ENCODE measurements at places on chromosomes 4 and X. TPM values are rescaled to one million over a fixed set of nuclear protein-coding genes. Genes with fewer than 3 reads are reported as not detected.

GRCh38 chr4:1465173-1466033 is 59.2 kb upstream of the NKX1-1 start:
- no peak for DNase-seq

ELOVL6 gene
- 19.4 TPM for total RNA-seq

DNA sequence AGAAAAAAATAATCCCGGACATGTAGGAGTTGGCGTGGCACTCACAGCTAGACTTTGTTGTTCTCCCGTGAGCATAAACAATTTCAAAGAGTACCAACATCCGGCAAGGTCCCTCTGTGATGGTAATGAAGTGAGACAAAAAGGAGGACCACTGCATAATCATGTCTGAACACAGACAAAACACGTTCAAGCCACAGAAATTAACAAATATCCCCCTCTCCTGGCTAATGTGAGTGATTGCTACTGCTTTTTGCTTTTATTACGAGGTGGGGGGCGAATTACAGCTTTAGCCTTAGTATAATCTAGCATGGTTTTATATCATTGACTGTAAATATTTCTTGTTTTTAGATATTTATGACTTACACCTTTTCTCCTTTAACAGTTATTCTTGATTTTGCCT is 118.5 kb downstream of the PLS3 start:
- DNase-seq: peak; percentile 55

GRCh38 chrX:20374450-20374849 is 107.7 kb upstream of the RPS6KA3 start:
- no peak for DNase-seq

GRCh38 chr4:154577324-154577723 is 13.2 kb downstream of the FGA start:
- DNase-seq: no peak

DNA sequence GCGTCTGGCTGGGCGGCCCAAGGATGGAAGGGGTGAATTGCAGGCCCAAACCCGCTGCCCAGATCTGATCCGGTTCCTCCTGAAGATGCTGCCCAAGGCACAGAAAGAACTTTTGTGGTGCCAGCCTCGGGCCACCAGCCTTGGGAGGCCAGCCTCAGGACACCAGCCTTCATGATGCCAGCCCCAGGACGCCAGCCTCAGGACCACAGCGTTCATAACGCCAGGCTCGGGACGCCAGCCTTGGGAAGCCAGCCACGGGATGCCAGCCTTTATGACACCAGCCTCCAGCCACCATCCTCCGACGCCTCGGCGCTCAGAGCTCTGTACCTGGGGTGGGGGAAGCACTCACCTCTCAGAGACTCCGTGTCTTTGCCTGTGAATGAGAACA is 107.8 kb downstream of the ADRA2C start:
- DNase-seq: peak; percentile 11

DNA sequence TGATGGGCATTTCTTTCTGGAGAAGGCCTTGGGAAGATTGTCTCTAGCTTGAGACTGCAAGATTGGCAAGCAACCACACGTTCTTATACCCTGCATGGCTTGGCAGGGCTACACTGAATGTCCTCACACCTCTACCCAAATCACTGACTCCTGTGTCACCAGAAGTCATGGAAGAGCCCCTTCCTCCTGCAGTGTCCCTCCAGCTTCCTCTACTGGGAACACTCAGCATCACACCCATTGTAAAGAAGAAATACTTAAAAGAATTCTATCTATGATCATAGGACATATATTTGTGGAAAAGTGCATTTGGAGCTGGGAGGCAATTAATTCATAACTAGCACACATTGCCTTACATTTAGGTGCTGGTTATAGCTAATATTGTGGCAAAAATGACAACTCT is 113.1 kb downstream of the CCSER1 start:
- DNase-seq: peak; percentile 25

DNA sequence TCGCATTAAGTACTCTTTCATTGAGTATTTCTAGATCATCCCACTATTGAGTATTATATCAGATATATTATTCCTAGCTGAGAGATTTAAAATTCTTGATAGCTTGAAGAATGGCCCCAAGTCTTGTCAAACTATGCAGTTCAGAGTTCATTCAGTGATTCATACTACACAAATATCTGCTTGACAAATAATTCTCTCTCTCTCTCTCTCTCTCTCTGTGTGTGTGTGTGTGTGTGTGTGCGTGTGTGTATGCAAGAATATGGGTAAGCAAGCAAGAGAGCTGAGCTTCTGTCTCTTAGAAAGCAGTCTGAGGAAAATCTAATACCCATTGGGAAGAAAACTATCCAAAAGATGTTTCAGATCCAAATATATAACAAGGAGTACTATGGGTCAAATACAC is 142.0 kb downstream of the SLC10A7 start:
- DNase-seq: no peak

- DNase-seq: no peak
These were observed 39.5 kb upstream of the SMIM10L2A start for GRCh38 chrX:135382260-135382659.

GLRA3 gene
- not detected for total RNA-seq

GRCh38 chrX:24990535-24990934 is 25.2 kb downstream of the ARX start:
- no peak for DNase-seq

DNA sequence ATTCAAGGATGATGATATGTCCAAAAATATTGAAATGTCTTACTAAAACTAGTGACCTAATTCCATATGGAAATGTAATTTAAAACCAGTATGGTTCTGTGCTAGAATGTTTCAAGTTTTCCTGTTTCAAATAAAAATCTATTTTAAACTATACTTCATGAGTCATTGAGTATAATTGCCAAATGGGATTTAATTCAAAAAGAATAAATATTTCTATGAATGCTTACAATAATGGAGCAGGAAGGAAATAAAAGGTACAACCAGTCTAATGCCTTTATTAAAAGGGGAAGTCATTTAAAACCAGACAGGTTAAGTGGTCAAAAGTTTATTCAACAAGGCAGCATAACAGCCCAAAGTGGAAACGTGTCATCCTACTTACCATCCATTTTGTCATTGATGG is 2347.1 kb downstream of the PCDH7 start:
- DNase-seq: no peak

DNA sequence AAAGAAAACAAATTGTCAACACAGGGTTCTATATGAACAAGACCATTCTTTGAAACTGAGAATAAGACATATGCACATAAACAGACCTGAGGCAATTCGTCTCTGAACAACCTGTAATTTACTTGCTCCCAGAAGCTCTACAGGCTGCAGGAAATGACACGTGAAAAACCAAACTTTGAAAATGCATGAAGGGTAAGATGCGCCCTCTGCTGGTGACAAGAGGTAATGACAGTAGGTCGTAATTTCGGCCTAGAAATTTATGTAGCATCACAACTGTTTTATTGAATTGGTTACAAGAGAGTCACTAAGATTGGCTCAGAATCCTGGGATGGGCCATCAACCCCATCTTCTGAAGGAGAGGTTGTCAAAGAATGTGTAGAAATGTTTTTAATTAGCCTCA is 276.5 kb downstream of the PPP4R3C start:
- DNase-seq: peak; percentile 84

GRCh38 chr4:144494280-144494679 is 151.7 kb upstream of the HHIP start:
- DNase-seq: no peak

S100G gene
- total RNA-seq: not detected

DNA sequence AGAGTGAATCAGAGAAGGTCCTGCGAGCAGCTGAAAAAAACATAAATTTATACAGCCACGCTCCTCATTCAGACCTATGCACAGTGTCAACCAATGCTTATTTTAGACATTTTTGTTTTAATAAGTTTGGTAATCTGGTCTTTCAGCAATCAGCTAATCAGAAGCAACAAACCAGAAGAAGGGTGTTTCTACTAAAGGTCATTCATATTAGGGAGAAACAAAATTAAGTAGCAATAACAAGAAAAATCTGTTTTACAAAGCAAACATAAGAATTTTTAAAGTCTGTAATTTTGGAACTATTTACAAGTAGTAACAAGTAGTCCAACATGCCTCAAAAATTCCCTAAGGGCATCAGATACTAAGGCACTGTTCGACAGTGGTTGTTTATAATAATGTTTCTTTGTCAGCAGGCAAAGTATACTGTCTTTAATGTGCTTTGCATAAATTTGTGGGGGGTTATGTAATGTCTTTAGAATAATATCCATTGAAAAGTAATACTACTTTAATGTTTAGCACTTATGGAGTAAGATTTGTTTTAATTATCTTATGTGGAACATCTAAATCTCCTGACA is 82.8 kb downstream of the PHOX2B start:
- DNase-seq: no peak

MGARP gene
- not detected for total RNA-seq

DNA sequence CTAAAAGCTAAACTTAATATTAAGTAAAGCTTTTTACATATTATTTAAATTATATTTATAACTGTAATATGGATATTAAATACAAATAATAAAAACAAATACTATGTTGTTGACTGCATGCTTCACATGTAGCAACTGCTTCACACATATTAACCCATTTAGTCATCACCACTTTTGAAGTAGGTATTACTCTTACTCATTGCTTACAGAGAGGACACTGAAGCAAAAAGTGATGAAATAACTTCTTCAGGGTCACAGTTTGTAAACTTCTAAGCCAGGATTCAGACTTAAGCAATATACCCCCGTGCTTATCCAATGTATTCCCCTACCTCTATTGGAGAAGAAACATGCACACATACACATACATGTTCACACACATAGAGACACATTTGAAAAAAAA is 166.6 kb downstream of the DKK2 start:
- no peak for DNase-seq

DNA sequence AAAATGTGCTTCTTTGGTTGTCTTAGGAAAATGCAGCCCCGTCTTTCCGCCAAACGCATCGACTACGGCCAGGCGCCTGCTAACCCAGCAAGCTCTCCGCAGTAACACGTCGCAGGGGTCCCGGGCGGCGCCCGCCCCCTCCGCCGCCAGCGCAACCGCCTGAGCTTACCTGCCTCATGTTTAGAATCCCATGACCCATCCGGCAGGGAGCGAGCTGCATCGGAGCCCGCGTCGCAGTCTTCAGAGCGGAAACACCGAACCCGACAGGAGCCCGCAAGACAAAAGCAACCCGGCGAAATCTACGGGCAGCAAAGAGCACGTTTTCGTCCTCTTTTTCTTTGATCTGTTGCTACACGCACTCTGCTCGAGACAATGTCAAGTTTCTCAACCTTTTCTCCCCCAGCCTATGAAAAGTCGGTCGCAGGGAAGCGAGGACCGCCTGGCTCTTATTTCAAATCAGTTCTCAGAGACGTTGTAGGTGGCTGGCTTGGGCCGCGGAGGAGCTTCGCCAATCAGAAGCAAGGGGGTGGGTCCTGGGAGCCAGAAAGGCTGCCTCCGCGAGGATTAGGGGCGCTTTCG is at the start of gene MID1:
Gene MID1 (minus strand): TSS at position 465 of the 579 bp plus-strand sequence. CDS start 53,038 bp downstream, outside the sequence.
- no peak for DNase-seq

DNA sequence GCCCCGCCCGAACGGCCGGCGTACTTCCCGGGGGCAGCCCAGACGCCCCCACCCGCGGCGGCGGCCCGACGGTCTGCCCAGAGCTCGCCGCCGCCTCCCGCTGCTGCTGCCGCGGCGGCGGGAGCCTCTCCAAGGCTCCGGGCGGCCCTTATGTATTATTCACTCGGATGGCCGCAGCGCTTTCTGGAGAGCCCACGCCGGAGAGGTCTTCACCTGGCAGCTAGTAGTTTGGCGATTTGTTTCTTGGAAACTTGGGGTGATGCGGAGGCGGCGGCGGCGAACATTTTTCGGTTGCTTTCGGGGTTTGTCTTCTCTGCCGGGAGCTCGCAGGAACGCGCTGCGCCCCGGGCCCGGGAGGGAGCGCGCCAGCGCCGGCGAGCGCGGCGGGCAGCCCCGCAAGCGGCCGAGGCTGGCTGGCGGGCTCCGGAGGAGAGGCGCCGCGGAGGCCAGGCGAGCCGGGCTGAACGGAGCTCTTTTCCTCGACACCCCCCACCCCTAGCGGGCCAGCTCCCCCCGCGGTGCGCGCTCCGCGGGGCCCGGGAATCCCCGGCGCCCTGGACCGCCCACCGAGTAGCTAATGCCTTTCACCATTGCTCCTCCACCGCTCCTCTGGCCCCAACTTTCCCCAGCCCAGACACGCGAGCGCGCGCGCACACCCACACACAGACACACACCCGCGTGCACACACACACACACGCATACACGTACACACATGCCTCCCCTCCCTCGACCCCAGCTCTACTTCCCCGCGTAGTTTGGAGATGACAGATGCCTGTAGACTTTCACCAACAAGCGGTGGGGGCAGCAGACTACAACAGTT is 113.5 kb downstream of the DHX15 start:
- no peak for DNase-seq

DNA sequence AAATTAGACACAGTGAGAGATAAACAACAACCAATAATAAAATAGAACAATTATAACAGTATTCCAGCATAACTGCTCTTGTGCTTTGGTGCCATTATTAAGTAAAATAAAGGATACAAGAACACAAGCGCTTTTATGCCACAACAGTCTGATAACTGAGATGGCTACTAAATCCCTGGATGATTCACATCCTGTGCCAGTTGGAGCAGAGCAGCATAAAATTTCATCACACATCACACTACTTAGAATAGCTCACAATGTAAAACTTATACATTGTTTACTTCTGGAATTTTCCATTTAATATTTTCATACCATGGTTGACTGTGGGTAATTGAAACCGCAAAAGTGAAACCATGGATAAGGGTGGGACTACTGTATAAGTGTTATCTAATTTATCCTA is 399.9 kb upstream of the CNKSR2 start:
- DNase-seq: no peak

- DNase-seq: peak; percentile 71
These were observed at the start of gene TBL1X for GRCh38 chrX:9464435-9465371. Gene TBL1X (plus strand): TSS chrX:9465058. CDS start chrX:9653587, 188,529 bp downstream.

DNA sequence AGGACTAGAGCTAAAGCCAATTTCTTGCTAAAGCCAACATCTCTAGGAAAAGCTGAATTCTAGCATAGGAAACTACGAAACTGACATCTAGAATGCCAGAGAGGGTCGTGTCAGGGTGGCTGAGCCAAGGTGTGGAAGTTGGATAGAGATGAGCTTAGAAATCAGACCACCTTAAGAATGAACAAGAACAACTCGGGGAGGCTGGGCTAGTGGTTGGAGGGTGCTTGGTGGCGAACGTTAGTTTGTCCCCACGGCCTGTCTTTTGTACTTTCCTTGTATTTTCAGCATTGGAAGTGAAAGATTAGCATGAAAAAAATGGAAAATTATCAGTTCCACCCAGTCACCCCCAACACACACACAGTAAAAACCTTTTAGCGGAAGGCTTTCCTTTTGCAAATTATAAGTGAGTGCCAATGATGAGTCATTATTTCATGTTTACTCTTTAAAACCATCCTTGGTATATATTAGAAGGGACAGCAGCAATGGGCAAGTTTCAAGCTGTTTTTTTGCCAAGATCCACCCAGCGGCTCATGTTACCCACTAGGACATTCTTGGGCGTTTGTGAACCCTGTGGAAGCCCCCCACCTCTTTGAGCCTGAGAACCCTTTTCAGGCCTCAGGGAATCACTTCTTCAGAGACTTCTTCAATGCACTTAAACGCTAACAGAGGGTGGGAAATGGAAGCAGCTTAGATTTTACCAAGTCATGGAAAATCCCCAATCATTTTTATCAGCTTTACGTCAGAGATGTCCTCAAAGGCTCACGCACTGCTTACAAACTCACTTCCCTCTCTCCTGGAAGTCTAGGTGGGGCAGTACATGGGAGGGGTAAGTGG is 4.9 kb upstream of the PPEF1 start:
- DNase-seq: no peak

MAGEA2B gene
- not detected for total RNA-seq

SUPT20HL1 gene
- not detected for total RNA-seq

- DNase-seq: no peak
These were observed 150.0 kb downstream of the MAML3 start for GRCh38 chr4:140003876-140004548.

Measured in Karpas-422 (cell line).